Endothelial cell of umbilical vein (primary cell): ENCODE measurements at places on chromosomes 3 and 15.

DNA sequence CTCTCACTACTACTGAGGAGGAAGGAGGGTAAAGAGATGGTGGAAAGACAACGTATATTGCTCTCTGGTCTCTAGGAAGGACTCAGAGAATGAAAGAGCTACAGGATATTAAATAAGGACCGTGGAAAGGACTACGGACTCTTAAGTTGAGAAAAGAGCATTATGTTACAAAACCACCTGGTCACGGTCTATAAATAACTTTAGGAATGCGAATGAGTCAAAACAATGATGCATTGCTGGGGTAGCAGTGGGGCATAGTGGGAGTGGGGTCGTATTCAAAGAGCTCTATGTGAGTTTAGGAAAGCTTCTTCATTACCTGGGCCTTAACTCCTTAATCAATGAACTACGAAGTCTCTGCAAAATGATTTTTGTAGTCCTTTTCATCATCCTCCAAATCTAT, 295.7 kb upstream of the SOX14 start:
- DNase-seq: no peak

DNA sequence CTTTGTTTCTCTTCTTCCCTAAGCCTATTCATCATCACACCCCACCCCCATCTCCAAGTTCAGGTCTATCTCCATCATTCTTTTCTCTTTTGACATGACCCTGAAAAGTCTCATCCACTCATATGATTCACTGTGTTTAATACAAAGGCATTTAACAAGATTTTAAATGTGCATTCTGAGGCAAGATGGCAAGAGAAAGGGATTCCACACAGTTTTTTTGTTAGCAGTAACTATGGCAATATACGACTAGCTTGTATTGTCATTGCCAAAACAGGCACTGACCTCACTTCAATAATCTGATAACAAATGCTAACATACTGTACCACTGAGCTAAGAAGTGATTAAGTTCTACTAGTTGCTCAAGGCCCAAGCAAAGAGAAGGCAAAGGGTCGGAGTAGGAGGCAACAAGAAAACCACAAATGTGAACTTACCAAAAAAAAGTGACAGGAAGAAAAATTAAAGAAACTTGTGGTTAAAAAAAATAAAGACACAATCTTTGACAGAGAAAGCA, 53.2 kb downstream of the FBN1 start:
- DNase-seq: peak; percentile 69

GRCh38 chr3:172347895-172348679, 100.2 kb downstream of the GHSR start:
- peak; percentile 38 for DNase-seq

DNA sequence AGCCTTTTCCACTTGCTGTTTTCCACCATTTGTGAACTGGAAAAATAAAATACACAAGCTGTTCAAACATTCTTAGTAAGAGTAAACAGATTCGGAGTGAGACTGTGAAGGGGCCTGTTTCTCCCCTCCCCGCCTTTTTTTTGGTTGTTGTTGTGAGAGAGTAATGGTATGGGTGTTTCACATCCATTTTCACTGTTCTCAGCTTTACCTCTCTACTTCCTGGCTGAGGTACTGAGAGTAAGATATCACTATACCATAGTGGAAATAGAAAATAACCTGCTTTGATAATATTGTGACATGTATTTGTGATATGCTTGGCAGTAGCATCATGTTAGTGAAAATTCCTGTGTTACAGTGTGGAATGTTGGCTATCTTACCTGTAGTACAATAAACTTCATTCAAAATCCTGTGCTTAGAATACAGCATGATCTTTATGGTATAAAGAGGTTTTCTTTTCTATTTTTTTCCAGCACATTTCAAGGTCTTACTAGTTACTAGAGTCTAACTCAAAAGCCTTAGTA, 12.0 kb downstream of the CNTN4 start:
- DNase-seq: no peak

DNA sequence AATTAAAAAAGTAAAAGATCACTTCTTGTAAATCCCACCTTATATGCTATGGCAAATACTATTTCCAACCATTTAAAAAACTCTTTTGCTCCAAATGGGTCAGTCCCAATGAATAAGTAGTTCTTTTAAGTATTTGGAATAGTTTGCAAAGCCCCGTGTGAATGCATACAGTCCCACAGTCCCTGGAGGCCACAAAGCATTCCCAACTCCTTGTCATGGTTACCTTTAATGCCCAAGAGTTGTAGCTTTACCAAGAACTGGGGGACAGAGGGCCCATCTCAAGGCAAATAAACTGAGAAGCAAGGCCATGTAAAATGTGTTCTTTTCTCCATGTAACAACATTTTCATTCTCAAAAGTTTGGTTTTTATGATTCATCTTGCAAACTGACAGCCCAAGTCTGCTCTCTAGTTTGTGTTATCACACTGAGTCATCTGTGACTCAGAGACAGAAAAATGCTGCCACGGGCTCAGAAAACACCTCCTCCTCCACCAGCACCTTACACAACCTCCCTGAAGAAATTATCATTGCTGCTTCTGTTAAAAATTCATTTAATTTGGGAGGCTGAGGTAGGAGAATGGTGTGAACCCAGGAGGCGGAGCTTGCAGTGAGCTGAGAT, 336.2 kb downstream of the ERC2 start:
- DNase-seq: peak; percentile 92
